H54 (cell line): ENCODE measurements at places on chromosomes 1 and 21.
A peak's percentile ranks its signal among the peaks of the same experiment; 100 is the strongest.

GRCh38 chr1:77636864-77637263 is 45.6 kb downstream of the ZZZ3 start:
- DNase-seq, result no peak

DNA sequence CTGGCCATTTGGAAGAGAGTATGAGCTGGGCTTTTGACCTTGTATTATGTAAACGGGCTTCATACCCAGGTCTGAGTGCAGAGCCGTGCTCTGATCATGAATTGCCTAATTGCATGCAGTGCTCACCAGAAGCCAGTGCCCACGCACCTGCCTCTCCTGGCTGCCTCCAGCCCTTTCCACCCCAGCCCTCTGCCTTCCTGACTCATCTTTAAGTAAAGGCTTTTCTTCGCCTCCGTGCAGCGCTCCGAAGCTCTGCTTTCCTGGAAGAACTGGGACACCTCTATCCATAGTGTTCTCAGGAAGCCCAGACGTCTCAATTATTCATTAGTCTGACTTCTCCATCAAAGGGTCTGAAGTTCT is 413.7 kb downstream of the PTPRU start:
- no peak for DNase-seq

- no peak for DNase-seq
These were observed 598.4 kb downstream of the RWDD3 start for GRCh38 chr1:95832370-95832769.

DNA sequence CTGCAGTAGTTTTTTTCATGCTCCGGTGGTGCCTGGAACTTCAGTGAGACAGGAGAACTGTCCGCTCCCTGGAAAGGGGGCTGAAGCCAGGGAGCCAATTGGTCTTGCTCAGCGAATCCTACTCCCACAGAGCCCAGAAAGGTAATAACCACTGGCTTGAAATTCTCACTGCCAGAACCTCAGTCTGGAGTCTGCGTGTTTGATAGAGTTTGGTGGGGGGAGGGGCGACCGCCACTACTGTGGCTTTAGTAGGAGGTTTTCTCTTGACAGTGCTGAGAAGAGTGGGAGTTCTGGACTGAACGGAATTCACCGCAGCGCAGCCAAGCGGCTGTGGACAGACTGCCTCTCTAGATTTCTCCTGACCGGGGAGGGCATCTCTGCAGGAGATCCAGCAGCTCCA is 8.0 kb upstream of the OR2M3 start:
- no peak for DNase-seq

- DNase-seq, result no peak
These were observed 20.6 kb upstream of the SLC45A3 start for GRCh38 chr1:205700865-205701401.

- no peak for DNase-seq
These were observed 145.2 kb downstream of the FOXD2 start for GRCh38 chr1:47582891-47583608.

DNA sequence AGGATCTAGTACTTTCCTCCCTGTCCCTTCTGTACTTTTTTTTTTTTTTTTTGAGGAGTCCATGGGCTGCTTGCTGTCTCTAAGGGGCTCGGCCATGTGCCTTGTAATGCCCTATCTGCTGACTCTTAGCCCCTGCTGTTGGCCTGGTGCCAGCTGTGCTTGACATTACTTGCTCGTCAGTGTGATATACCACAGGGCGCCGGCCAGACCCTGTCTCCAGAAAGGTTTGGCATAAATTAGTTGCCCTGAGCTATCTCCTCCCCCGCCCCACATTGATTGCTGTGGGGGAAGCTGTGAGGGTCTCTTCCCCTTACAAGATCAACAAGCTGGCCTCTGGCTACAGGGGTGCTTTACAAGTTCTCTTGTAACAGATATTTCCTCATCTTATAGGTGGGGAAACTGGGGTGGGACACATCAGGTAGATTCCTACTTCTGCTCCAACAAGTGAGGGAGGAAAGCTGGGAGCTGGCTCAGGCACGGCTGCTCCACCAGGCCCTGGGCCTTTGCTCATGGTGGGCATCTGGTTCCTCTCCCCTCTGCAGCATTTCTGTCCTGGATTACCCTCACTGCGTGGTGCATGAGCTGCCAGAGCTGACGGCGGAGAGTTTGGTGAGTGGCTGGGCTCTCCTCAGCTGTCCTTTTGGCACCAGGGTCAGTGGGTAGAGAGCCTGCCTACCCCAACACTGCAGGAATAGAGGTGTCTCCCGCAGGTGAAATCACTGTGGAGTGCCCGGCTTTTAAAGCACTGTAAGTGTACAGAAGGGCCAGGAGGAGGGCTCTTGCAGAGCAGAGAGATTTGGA is 15.6 kb downstream of the STRIP1 start:
- DNase-seq, result no peak

DNA sequence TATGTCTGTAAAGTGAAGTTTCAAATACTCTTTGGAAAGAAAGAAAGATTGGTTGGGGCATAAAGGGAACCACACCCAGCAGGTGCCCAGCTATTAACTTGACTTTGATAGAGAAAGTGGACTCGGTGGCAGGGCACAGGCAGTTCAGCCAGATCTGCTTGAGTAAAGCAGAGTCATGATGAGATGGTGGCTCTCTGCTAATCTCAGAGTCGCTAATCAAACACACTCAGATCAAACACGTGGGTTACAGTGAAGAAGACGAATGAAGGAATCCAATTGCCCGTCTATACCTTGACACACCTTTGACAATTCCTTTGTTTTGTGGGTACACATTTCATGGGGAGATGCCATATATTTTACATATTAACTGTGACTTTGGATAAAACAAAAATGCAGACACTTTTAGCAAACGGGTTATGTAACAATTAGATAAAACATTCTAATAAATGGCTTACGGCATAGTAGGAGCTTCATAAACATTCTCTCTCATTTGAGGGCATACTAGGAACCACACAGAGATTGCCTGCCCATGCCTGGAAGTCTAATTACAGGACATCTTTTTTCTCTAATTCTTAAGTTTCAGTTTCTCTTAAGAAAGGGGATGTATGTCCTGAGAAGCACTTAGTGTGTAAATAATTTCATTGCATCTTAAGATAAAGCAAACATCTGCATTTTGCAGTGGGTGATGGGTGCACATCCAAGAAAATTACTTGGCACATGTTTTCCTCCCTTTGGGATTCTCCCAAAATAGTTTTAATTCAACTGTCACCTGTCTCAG is 7.2 kb downstream of the CBR1 start:
- no peak for DNase-seq

- no peak for DNase-seq
These were observed 1.8 kb upstream of the FCRL6 start for GRCh38 chr1:159800177-159800930.

DNA sequence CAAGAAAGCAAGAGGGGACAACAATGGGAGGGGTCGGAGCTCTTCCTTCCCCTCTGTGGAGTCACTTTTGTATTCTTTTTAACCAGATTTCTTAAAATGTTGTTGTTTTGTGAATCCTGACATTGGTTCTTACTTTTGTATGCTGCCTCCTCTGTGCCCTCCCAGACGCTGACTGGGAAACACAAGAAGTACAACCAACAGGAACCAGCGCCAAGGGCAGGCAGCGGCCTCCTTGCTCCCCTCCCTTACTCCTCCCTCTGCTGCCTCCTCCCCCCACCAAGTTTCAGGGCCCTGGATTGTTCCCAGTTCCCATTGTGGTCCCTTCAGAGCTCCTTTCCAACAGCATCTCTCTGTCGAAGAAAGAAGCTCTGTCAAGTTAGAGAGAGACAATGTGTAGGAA is 111.1 kb downstream of the BRINP2 start:
- DNase-seq, result no peak

DNA sequence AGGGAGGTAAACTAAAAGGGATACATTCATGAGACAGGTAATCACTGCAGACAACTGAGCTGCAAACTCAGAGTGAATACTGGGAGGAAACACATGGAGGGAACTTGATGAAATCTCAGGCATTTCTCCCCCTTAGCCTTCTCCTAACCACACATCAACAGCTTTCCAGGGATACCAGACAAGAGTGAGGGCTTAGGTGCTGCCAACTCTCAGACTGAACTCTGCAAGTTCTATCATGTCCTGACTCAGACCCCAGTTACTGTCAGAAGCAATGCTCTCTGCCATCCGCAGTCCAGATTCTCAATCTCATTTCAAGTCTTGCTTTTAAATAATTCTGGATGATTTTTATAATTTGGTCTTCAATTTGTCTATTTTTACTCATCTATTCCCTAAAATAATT is 267.3 kb downstream of the LTN1 start:
- DNase-seq, result no peak

- DNase-seq, result peak; percentile 88
These were observed 20.7 kb upstream of the CLIC4 start for GRCh38 chr1:24724345-24725208.

DNA sequence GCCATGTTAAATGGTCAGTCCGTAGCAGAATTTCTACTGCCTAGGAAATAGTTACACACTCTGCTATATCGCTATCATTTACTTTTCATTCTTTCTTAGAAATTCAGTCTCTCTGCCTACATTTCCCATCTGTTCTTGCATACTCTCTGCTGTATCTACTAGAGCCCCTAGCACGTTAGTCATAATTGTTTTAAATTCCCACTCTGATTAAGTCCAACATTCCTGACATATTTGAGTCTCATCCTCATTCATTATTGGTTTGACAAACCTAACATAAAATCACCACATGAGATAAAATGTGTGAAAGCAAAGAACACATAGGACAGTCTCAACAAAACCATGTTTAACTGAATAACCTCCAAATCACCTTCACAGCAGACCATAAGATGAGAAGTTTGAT is 513.6 kb downstream of the PLPP3 start:
- DNase-seq, result no peak

DNA sequence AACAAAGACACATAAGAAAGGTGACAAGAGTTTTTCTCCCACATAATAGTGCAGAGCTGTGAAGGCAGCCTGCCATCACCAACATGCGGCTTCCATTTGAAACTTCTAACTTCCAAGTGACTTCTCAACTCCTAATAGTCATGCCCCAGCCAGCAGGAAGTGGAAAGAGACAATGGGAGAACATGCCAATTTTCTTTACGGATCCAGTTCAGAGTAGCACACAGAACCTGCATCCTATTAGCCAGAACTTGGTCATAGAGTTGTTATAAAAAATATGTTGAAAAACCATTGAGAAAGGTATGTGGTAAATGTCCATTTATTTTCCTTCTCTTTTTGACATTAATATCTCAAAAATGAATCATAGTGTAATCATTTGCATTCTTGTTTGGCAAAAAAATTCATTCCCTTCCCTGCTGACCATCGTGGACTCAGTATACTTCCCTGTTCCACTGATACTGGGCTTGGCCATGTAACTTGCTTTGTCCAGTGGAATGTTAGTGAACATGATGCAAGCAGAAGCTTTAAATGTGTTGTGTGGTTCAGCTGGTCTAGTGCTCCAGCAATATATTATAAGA is 197.4 kb downstream of the SEC16B start:
- DNase-seq, result no peak

DNA sequence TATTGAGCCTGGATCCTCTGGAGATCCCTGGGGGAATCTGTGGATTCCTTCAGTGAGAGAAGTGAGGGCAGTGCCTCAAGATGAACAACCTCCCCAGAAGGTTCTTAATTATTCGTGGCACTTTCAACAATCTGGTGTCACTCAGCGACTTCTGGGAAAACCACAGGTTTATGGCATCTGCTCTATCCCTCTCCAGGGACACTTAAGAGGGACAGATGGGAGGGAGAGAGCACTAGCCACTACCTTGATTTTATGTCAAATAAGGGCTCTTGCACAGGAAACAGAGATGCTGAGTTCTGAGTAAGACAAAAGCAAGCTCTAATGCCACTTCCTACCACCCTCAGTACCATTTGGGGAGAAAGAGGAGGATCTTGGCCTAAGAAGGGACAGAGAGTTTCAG is 21.2 kb upstream of the CHI3L1 start:
- DNase-seq, result no peak

DNA sequence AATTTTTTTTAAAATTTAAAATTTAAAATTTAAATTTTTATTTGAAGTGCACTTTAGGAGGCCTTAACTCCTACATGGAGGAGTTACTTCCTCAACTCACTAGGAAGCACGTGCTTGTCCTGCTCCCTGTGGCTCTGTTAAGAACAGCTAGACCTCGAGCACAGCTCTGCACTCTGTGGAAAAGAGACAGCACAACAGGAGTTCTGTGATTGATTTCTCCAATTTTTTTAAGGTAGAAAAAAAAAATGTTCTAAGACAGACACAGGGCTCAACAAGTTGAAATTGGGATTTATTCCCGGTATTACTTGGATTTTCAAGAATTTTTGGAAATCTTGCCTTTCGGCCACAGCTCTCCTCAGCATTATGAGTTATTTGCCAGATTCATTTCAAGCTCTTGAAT is 356.6 kb upstream of the LYPLAL1 start:
- no peak for DNase-seq

- no peak for DNase-seq
These were observed 34.1 kb downstream of the BMP8A start for GRCh38 chr1:39525366-39526165.

- DNase-seq, result no peak
These were observed 20.4 kb upstream of the RGS16 start for GRCh38 chr1:182624577-182624976.

GRCh38 chr1:207306603-207307002 is 14.9 kb upstream of the CD55 start:
- DNase-seq, result no peak

DNA sequence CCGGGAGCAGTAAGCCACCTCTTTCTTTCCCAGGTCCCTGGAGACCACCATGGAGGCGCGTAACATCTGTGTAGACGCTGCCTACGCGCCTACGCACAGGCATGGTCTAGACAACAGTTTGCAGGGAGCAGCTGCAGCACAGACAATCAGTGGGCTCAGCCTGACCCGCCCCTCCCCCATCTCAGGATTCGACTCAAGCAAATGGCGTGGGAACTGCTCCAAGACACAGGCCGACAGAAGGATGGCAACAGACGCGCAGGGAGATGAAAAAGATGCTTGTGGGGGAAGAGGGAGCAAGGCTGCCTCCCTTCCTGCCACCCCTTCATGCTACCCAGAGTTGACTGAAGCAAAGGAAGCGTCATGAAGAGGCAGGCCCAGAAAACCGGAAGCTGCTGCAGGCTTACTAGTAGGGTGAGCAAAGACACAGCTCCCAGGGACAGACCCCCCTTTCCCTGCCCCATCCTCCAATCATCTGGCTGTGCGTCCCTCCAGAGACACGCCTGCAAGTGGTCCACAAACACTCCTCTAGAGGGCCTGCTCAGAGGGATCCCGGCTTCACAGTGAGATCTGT is 19.5 kb downstream of the STK40 start:
- DNase-seq, result no peak

DNA sequence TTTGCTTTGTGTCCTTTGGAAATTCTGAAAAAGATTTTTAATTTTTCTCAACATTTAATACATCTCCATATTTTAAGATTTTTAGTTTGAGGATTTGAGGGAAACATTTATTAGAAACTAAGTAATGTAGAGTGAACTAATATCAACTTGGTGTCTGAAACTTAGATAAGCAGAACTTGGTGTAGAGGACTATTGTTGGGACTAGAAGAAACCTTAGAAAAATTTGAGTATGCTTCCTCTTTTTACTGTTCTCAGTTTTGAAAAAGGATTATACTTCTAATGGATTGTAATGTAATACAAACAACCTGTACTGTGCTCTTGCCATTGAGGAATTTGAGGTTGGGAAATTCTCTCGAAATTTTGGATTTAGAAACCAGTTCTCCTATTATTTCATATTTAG is 2.4 kb downstream of the FNBP1L start:
- no peak for DNase-seq
